ENCODE measurements at places on chromosomes 1 and 21. TPM values are rescaled to one million over a fixed set of nuclear protein-coding genes. Genes with fewer than 3 reads are reported as not detected.

Gene ELF3
- 16.5 TPM for polyA plus RNA-seq

Gene ENAH
- polyA plus RNA-seq: 36.8 TPM

Gene ZNF593OS
- 0.61 TPM for polyA plus RNA-seq

Gene CACNA1E
- not detected for polyA plus RNA-seq

Gene MYBPH
- 0.08 TPM for polyA plus RNA-seq

Gene RSBN1
- polyA plus RNA-seq: 4.2 TPM

Gene TCHH
- polyA plus RNA-seq: 0.90 TPM

Gene NPR1
- 14.9 TPM for polyA plus RNA-seq

Gene CD2
- 1.8 TPM for polyA plus RNA-seq

Gene GUCA2B
- 1.5 TPM for polyA plus RNA-seq

Gene OLFML3
- 139 TPM for polyA plus RNA-seq

Gene PTPN22
- polyA plus RNA-seq: 0.79 TPM

Gene MSH4
- polyA plus RNA-seq: 0.11 TPM

Gene CRB1
- 0.16 TPM for polyA plus RNA-seq

Gene HFM1
- 1.2 TPM for polyA plus RNA-seq

Gene SCCPDH
- polyA plus RNA-seq: 31.0 TPM

Gene ZNF695
- 0.18 TPM for polyA plus RNA-seq

Gene AK4
- polyA plus RNA-seq: 4.6 TPM

Gene MT1HL1
- polyA plus RNA-seq: not detected

Gene CFHR1
- 1.3 TPM for polyA plus RNA-seq

Gene OR2T2
- not detected for polyA plus RNA-seq

Gene FAM177B
- polyA plus RNA-seq: 0.10 TPM

Data from adipose tissue (tissue), 3 donors.